ENCODE measurements at places on chromosomes 5 and 9. TPM values are rescaled to one million over a fixed set of nuclear protein-coding genes. Genes with fewer than 3 reads are reported as not detected.

Gene BRINP1
- 8.4 TPM for polyA plus RNA-seq

GRCh38 chr5:142846406-142846805 lies 76.2 kb downstream of the ARHGAP26 start:
- DNase-seq = no peak

Gene PDCD1LG2
- 0.13 TPM for polyA plus RNA-seq

Gene FAT2
- 9.4 TPM for polyA plus RNA-seq

Gene NFIL3
- polyA plus RNA-seq = 32.8 TPM

- no peak for DNase-seq
Observed at GRCh38 chr9:121233906-121234831, 32.5 kb upstream of the RAB14 start.

GRCh38 chr5:140213370-140213983 lies 38.5 kb downstream of the CYSTM1 start:
- no peak for DNase-seq

GRCh38 chr5:112143690-112144089 lies 275.4 kb downstream of the EPB41L4A start:
- no peak for DNase-seq

- DNase-seq = no peak
Observed at GRCh38 chr9:121357011-121357410, 13.0 kb downstream of the STOM start.

Gene LPCAT1
- 46.0 TPM for polyA plus RNA-seq
